ENCODE measurements at places on chromosomes 1 and 21.

- DNase-seq: no peak
Measured at GRCh38 chr1:113194846-113195830, 122.1 kb downstream of the LRIG2 start.

DNA sequence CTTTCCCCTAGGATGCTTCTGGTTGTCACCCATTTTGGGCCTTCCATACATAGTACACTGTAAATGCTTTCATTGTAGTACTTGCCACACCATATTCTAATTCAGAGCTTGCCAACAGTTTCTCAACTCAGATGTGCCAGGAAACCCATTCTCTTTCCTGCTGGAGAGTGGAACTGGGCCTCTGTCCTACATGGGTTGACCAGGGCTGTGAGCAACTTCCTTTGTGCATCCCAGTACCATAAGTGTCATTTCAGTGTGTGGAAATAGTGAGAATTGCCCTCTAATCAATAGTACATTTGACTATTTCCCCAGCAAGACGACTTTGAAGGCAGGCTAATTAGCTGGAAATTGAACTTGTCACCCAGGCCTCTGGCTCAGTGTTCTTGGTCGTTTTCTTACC is 74.8 kb downstream of the MTR start:
- no peak for DNase-seq

- no peak for DNase-seq
Measured at GRCh38 chr21:45303091-45303615, 15.5 kb upstream of the POFUT2 start.

GRCh38 chr1:100187912-100188311 is 9.9 kb upstream of the LRRC39 start:
- no peak for DNase-seq

DNA sequence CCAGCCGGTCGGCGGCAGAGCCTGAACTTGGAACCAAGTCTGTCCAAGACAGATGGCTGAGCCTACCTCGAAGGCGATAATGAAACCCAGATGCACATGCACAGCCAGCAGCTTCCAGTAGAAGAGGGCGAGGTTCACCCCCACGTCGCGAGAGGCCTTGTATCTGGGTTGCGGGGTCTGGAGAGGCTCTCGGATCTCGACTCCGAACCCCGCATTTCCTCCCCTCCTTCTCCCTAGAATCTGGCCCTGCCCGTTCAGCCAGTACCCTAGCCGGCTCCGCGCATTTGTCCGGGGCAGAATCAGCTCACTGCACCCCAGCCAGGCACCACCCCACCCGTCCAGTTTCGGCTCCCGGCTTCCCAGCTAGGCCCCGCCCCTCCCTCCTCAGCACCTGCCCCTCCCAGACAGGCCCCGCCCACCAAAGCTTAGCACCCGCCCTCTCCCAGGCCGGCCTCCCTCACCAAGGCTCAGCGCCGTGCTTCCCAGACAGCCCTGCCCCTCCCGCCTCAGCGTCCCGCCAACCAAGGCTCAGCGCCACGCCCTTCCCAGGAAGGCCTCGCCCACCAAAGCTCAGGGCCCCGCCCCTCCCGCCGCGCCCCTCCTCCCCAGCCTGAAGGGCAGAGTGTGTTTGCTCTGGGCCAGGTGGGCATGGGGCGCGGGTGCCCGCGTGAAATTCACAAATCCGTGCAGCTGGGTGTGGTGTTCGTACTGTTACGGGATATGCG is 4.8 kb upstream of the ARHGEF19 start:
- peak; percentile 96 for DNase-seq

- no peak for DNase-seq
Measured at GRCh38 chr1:222326710-222327036, 221.2 kb downstream of the HHIPL2 start.

- no peak for DNase-seq
Measured at GRCh38 chr1:112457955-112458354, 50.8 kb upstream of the WNT2B start.

GRCh38 chr21:38806942-38807284 is 1.2 kb downstream of the ETS2 start:
- DNase-seq: no peak

DNA sequence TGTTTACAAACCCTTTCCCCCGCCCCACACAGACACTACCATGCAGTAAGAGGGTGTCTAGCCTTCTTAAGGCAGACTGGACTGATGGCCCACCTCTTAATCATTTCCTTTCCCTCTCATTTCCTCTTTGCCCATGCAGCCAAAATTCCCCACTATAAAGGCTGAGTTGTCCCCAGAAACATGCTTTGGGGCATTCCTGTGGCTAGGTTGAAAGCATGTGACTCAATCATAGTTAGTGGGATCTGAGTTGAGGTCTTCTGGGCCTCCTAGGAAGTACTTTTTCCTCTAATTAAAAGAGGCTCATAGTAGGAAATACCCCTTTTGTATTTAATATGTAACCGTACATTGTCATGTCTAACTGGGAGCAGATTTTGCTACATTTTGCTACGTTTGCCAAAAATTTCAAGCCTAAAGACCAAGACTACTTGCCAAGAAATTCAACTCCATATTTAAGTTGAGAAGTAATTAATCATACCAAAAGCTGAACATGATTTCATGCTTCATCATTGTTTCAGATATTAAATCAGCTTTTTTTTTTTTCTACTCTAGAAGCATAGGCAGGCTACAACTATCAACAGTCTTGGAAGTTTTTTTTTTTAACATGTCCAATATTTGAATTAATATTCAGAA is 174.7 kb downstream of the ADGRL4 start:
- DNase-seq: peak; percentile 76

Data from COLO829 (cell line).